Endothelial cell of coronary artery (primary cell): ENCODE measurements at places on chromosomes 3 and 15. TPM values are rescaled to one million over a fixed set of nuclear protein-coding genes. Genes with fewer than 3 reads are reported as not detected.

The IL12A gene
- total RNA-seq = 0.47 and 0.54 TPM in 2 replicates

The KBTBD13 gene
- not detected in 2 replicates for total RNA-seq

The SPTBN5 gene
- 6.3 and 10.5 TPM in 2 replicates for total RNA-seq

The CLDN1 gene
- total RNA-seq = 0.09 and 0.47 TPM in 2 replicates
